ENCODE measurements at places on chromosomes 2 and 18.

DNA sequence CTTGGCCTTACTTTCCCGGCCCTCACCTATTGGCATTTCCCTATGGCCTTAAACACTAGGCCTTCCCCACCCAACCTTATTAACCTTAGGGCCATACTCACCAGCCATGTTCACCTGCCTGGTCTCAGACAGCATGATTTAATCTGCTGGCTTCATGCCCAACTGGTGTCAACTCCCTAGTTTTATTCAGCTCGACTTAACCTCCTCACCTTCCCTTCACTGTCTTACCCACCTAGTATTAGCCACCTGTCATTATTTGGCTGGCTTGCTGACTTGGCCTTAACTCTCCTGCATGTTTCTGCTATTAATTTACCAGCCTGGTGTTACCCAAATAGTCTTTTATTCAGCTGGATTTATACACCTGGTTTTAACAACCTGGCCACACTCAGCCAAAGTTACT, 136.0 kb upstream of the ZSWIM2 start:
- no peak for DNase-seq

DNA sequence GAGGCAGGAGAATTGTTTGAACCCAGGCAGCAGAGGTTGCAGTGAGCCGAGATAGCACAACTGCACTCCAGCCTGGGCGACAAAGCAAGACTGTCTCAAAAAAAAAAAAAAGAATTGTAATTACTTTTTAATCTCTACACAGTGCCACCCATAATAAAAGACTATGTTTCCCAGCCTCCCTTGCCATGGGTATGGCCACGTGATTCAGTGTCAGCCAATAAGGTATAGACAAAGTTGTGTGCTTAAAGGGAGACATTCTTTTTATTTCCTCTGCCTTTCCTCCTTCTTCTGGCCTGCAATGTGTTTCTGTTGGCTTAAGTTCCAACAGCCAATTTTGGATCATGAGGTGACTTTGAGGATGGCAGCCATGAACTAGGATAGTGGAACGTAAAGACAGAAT, 406.9 kb downstream of the LNPK start:
- DNase-seq = no peak

- DNase-seq = peak; percentile 66
Measured at GRCh38 chr2:229370509-229370908, 99.4 kb upstream of the PID1 start.

- DNase-seq = no peak
Measured at GRCh38 chr18:28804512-28805202, 627.7 kb upstream of the CDH2 start.

DNA sequence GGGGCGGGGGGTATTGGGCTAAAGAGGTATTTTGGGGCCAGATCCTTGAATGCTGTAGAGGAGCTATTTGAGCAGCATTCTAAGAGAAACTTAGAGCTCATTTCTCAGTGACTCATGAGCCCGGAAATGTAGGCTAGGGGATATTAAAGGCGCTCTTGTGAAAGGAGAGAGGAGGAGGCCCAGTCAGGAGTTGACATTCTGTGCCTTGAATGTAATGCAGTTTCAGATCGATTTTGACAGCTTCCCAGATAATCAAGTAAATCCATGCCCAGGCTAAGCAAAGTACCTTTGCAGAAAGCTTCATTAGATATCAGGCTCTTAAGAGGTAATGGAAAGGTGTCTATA, 1.5 kb downstream of the CAB39 start:
- peak; percentile 70 for DNase-seq

DNA sequence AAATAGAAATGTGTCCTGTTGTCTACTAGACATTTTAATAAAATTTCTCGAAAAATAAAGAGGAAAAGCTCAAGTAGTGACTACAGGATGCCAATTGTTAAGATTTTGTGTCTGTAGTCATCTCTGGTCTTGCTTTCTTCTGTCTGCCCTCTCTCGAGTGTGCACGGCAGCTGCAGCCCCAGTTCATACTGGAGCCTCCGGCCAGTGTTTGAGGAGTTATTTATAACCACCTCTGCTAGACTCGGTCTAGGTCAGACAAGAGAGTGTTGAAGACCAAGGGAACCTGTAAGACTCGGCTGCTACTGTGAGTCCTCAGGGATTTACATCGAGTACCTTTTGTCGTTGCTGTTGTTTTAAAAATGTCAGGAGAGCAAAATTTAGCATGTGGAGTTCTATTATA, 810.1 kb upstream of the POU3F3 start:
- DNase-seq = no peak

DNA sequence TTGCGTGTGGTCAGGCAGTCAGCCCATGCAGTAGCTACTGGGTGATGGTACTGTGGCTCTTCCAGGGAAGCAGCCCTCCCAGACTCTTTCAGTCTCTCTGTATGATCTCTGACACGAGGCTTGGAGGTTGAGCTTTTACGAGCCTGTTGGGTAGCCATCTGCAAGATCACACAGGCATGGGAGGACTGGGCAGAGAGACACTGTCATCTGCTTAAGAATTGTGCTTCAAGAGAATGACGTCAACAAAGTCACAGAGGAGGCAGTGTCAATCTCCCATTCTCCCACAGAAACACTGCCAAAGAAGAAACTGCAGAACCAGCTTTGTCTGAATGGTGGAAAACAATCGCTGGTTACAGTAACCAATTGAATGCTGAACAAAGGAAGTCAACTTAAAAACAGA, 78.4 kb upstream of the MC2R start:
- no peak for DNase-seq

- DNase-seq = no peak
Measured at GRCh38 chr2:240319855-240320203, 115.6 kb upstream of the GPC1 start.

DNA sequence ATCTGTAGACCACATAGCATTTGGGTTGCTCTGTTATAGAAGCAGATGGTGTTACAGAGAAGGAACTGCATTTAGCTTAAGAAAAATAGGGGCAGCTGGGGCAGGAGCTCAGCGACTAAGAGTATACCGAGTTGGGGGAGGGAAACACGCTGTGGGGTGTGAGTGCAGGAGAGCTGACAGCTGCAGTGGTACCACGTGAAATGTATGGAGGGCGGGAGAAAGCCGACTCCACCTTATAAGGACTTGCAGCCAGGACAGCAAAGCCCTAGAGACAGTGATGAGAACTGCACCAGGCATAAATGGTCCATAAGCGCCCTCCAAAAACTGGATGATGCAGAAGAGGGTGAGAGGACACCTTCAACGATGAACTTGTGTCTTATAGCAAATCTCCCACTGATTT, 237.6 kb downstream of the PRKCE start:
- DNase-seq = no peak

DNA sequence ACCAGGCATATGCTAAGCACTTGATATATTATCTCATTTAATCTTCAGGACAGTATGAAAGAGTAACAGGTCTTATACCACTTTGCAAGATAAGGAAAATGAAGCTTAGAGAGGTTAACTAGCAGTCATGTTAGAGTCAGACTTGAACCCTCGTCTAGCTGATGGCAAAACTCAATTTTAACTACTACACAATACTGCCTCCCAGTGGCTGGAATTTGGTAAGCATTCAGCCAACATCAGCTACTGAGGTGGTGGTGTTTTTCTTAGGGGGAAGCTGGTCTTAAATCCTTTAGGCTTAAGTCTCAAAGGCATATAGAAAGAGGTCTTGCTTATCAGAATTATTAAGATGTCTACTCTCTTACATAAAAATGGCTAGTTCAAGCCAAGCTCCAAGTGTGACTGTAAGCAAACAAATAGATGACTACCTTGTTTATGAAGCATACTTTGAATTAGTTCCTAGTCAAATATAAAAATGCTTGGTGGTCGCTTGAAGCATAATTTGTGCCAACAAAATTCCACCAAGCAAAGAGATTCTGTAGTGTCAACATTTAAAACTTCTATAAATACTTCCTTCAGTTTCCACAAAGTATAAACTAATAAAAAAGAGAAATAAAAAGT, 325.4 kb upstream of the FIGN start:
- peak; percentile 22 for DNase-seq

DNA sequence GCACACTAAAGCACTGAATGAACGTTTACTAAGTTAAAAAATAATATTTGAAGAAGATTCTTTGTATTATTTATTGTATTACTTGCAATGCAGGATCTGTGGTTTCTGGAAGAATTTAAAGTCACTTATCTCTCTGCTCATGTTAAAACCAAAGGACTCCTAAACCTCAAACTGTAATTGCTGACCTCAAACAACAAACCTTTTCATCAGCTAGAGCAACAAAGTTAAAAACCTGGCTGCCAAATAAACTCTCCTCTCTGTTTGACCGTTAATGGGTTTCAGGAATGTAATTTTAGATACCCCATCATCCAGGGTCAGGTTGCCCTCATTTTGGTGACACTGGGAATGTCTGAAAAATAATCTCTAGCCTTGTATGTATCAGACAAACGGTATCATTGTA, 239.1 kb downstream of the TGIF1 start:
- DNase-seq = no peak

DNA sequence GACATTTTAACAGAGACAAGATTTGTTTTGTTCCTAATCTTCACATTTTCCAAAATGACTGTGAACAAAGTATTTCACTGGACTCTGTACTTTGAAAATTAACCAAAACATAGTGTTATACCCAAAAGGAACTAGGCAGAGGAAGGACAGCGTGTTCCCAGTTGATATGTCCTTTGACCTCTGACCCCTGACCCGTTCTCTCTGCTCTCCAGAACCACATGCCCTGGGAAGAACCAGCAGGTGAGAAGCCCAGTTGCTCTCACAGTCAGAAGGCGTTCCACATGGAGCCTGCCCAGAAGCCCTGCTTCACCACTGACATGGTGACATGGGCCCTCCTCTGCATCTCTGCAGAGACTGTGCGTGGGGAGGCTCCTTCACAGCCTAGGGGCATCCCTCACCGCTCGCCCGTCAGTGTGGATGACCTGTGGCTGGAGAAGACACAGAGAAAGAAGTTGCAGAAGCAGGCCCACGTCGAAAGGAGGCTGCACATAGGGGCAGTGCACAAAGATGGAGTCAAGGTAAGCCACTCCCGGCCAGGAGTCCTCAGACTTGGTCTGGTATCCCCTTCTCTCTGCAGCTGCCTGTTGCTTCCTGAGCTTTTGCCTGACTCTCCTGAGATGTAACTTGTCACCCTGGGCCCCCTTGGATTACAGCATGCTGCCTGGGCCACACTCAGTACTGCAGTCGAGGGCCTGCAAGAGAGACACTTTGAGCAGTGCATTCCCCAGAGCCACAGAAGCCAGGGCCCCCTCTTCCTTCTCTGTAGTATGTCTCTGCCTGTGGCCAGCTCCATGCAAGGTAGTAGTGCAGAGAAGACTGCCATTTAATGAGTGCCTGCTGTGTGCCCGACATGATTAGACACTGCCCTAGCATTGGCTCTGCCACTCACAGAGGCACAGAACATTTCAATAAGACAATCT, 94.3 kb downstream of the ARHGEF4 start:
- DNase-seq = no peak

- DNase-seq = no peak
Measured at GRCh38 chr18:48739266-48740067, 200.6 kb downstream of the CTIF start.

- DNase-seq = no peak
Measured at GRCh38 chr18:57589161-57589560, 2.7 kb upstream of the FECH start.

DNA sequence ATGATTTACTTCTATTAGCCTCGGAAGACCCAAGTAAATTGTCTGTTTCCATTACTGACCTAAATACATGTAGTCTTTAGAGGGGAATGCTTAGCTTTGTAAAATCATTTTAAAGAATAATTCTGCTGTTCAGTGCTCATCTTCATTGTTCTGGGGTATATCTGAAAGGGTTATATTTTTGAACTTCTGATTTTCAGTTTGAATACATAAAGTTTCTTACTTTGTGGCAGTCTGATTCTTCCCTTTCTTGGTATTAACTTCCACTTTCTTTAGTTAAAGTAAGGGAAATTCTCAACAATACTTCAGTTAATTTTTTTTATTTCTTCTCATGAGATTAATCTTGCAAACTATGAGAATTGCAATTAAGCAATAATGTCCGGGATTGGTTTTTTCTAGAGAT, 148.4 kb downstream of the DOCK10 start:
- DNase-seq = no peak

- no peak for DNase-seq
Measured at GRCh38 chr2:52844701-52845423, 922.7 kb upstream of the CHAC2 start.

DNA sequence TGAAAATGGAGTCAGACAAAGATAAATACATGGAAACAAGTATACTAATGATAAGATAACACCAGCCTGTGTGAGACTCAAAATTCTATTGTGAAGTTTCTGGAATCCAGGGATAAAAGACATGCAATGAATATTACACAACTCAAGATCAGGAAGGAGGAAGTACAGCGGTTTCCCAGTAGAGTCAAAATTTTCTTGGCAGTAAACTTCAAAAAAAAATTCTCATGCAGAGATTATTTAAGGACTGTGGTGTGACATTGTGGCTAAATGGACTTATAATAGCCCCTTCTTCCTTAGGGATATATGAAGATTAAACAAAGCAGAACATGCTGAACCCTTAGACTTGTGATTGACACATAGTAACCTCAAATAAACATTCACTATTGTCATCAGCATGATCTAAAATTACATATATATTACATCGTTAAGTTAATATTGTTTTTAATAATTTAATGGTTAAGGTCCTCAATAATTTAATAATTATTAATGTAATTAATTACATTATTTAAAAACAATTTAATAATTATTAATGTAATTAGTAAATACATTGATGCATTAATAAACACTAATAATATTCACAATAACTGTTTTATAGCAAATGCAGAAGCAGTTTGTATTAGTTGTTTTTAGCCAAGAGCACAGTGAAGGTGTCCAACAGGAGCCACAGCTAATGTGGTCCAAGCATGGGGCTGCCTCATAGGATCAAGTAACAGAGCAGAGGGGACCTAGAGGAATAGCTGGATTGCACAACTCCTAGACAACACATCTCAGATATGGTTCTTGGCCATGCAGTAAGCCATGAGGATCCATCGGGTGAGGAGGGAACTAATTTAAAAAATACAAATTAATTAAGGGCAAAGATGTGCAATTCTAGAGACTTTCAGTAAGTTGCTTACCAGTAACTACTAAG, 77.3 kb downstream of the POLE4 start:
- peak; percentile 25 for DNase-seq

DNA sequence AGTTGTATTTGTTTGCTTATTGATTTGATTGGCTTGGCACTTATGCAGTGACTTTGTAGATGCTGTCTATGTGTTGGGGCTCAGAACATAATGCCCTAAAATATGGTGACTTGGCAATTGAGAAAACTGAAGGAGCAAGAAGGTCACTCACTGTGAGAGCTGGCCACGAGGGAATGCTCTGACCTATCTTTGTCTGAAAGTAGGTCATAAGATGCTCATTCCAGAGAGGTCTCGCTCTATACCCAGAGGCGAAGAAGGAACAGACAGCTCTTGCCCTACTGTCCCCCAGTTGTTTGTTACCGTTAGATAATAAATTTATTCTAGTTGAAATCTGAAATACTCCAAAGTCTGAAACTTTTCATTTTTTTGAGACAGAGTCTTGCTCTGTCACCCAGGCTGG, 158.5 kb downstream of the TGIF1 start:
- DNase-seq = no peak
